ENCODE measurements at places on chromosomes 4 and X.

DNA sequence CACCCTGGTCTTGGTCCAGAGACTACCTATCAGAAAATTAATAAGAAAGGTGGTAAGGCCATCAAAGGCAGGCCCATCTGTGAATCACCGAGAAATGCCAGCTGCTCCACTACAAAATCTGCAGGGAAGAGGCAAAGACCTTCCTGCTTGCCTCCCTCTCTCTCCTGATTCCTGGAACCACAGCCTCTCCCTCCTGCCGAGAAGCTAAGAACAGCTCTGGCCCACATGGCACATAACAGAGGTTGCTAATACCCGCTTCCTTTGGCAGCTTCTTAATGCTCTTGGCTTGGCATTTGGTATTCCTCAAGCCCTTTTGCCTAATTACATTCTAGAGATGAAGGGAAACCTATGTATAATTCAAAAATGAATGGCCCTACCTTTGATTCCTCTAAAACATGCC lies 32.9 kb downstream of the RAI2 start:
- DNase-seq, result no peak

DNA sequence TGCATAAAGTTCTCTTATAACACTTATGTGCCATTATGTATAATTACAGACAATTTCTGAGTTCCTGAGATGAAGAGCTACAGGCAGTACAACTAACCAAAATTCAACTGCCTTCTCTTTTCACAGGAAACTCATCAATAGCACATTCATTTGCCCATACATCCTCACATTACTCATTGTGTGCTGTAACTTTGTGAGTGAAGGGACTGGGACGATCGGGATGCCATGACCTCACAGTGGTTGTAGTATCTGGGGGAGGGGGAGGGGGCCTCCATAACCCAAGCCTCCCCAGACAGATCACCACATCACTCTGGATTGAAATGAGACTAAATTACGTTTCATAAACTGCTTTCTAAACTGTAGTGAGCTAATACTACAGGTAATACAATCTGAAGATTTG lies 60.7 kb downstream of the ABCG2 start:
- no peak for DNase-seq

DNA sequence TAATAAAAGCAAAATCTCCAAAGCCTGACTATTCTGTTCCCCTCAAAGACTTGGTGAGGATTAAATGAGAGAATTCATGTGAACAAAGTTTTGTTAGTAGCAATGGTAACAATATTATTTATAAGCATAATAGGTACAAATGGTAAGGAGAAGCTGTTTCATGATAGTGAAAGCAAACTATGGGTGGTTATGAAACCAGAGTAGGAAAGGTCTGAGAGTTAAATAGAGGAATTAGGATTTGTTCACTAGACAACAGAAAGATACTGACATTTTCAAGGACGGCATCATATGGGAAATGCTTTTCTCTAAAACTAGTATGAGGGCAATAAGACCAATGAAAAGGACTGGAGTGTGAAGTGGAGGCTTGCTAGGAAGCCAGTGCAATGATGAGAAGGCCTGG lies 128.6 kb upstream of the FTHL17 start:
- DNase-seq, result no peak

GRCh38 chrX:78555401-78555980 lies 103.6 kb downstream of the RTL3 start:
- no peak for DNase-seq

DNA sequence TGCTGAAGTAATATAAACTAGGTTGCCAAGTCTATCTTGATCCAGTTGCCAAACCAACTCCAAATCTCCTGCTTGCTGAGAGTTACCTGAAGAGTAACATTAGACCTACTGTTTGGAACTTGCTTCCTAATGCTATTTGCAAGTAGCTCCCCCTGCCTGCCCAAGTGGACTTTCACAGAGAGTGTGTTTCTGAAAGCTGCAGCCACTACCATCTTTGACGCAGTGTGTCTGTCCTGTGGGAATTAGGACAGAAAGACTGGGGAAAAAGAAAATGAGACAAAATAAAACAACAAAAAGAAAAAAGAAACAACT lies 195.0 kb upstream of the HS3ST1 start:
- no peak for DNase-seq

DNA sequence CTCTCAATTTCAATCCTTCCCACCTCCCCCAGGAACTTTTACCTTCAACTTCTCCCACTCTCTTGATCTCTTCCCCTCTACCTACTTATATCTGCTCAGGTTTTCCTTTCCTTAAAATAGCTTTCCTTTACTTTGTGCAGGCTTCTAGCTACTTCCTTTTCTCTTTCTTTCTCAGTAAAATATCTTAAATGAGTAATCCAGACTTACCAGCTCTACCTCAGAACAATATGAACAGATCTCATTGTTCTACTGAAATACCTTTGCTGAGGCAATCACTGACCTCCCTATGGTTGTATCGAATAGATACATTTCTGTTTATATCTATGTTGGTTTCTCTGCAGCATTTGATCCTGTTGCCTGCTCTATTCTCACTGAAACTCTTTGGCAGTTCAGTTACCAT lies 86.7 kb upstream of the WDR44 start:
- DNase-seq, result no peak

- no peak for DNase-seq
Measured at GRCh38 chr4:1353186-1354055, 6.4 kb downstream of the UVSSA start.

GRCh38 chrX:45513042-45513441 lies 312.4 kb upstream of the DIPK2B start:
- no peak for DNase-seq

DNA sequence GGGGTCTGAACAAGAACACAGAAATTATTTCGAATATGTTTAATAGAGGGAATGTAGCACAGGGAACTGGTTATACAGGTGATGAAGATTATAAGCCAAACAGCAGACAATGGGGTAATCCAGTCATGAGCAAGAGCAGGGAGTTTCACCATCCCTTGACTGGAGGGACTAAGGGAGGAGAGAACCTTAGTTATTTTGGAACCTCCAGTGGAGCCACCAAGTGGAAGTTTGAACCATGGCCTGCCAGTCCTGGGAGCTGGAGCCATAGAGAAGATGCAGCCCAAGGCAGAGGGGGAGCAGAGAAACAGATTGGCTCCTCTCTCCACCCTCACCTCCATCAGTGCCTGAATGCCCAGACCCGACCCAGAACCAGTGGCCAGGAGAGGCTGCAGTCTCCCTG lies 264.6 kb upstream of the RASGEF1B start:
- DNase-seq, result no peak

DNA sequence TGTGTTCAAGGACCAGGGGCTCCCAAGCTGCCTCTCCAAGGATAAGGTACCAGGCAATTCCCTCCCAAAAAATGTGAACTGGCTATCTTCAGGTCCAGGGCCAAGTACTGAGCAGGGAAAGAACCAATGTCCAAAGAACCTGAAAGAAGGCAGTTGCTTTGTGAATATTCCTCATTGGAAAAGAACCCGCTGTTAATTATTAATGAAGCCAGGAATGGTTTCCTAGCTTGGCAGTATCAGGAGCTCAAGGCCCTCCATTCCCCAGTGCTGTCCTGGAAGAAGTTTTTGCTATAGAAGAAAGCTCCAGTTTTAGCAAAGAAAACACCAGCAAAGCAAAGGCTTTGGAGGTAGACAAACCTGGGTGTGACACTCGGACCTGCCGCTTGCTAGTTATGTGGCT lies 130.0 kb upstream of the MBNL3 start:
- no peak for DNase-seq

DNA sequence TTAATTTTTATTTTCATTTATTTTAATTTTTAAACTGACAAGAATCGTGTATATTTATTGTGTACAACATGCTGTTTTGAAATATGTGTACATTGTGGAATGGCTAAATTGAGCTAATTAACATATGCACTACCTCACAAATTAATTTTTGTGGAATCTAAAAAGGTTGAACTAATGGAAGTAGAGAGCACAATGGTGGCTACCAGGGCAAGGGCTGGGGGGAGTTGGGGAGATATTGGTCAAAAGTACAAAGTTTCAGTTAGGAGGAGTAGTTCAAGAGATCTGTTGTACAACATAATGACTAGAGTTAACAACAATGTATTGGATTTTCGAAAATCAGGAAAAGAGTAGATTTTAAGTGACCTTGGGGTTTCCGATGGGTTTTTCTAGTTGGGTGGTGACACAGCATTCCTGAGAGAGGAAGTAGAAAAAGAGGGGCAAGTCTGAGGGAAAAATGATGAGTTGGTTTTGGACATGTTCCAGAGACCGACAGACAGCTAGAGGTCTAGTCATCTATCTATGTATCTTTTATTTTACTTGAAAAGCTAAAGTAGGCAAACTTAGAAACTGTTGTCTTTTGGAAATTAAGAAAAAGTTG lies 23.2 kb downstream of the APOO start:
- DNase-seq, result no peak

DNA sequence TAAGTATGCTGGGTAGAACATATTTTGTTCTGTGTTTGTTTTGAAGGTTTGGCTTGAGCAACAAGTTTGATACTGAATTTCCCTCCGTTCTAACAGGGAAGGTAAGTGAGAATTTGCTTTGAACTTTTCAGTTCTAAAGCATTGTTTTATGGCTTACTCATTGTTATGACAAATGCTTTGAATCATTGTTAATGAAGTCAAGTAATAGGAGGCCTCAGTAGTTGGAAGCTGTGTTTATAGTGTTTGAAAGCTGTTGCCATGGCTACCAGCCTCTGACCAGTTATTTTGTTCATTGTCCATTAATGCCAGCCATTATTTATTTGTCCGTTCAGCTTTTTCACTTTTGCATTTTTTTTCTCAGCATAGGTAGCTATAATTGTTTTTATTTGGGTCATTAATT lies 14.4 kb downstream of the CHIC1 start:
- no peak for DNase-seq

GRCh38 chr4:8117278-8117682 lies 41.3 kb downstream of the ABLIM2 start:
- no peak for DNase-seq
